ENCODE measurements at places on chromosomes 4 and X. TPM values are rescaled to one million over a fixed set of nuclear protein-coding genes. Genes with fewer than 3 reads are reported as not detected.
A peak's percentile ranks its signal among the peaks of the same experiment; 100 is the strongest.

- H3K27ac ChIP-seq = no peak overlapping the region
- no peak for DNase-seq
- H3K4me1 ChIP-seq = no peaks in the 10 kb centered on the region
- H3K36me3 ChIP-seq = no peaks in the 10 kb centered on the region
Observed at GRCh38 chrX:125131164-125131563, 188.5 kb upstream of the TEX13C start.

- H3K36me3 ChIP-seq = peaks cover 2% of the 10 kb centered on the region
- no peak for DNase-seq
- peak overlapping the region; percentile 89 for H3K4me3 ChIP-seq
- H3K27me3 ChIP-seq = no peaks in the 10 kb centered on the region
- peak overlapping the region; percentile 90 for H3K27ac ChIP-seq
- peaks cover 31% of the 10 kb centered on the region for H3K4me1 ChIP-seq
Observed at GRCh38 chr4:186728631-186729271, 5.1 kb upstream of the FAT1 start.

DNA sequence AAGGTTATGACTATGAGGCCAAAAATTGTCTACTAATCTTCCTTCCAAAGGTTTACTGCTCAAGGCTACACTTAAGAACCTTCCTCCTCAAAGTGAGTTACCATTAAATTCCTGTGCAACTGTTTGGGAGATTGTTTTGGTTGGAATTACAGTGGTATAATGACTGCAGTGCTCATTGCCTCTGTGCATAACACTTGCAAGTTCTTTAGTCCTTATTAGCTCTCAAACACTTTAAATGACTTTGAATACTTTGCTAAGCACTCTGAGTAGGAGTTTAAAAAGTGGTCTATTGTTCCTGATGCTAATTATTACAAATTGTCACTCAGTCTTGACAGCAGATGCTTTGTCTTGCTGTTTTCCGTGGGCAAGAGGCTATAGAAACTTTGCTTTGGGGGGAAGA lies 422.8 kb upstream of the PABPC4L start:
- peaks cover 11% of the 10 kb centered on the region for H3K4me1 ChIP-seq
- H3K27ac ChIP-seq = no peak overlapping the region
- no peaks in the 10 kb centered on the region for H3K27me3 ChIP-seq
- no peaks in the 10 kb centered on the region for H3K36me3 ChIP-seq
- no peak overlapping the region for H3K4me3 ChIP-seq
- no peak for DNase-seq

Gene TNIP3
- not detected for total RNA-seq

Gene BMPR1B
- total RNA-seq = 2.4 TPM

All from osteocyte (in vitro differentiated cells).